ENCODE measurements at places on chromosomes 5 and 9.
A peak's percentile ranks its signal among the peaks of the same experiment; 100 is the strongest.

- no peak for DNase-seq
Observed at GRCh38 chr9:123943671-123944070, 13.7 kb upstream of the DENND1A start.

DNA sequence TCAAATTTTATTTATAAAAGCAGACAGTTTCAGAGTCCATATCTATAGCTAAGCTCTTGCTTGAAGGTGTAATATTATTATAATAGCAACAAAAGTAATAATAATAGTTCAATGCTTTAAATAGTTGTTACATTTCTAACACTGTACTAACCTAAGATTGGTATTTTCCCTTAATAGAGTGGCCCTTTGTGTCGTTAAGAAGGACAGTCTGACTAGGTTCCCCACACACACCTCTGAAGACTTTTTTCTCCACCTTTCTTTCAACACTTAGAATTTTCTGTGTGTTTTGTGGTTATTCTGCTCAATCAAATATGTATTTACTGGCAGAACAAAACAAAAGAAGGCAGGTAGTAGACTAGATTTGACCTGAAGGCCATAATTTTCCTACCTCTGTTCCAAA lies 223.2 kb upstream of the ACO1 start:
- no peak for DNase-seq

- no peak for DNase-seq
Observed at GRCh38 chr9:88235615-88236014, 97.3 kb upstream of the SPATA31C2 start.

DNA sequence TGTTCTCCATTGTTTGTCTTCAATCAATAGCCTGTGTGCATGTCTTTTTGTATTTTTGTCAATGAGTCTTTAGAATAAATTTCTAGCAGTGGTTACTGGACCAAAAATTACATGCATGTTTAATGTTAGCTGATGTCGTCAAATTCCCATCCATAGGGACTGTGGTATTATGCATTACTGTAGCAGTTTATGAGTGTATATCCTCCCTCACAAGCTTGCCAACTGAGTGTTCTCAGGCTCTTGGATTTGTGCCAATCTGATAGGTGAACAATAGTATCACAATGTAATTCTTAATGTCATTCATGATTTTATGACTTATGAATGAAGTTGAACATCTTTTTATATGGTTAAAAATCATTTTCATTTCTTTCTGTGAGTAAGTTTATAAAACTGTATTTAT lies 13.0 kb downstream of the SNX24 start:
- DNase-seq = no peak

DNA sequence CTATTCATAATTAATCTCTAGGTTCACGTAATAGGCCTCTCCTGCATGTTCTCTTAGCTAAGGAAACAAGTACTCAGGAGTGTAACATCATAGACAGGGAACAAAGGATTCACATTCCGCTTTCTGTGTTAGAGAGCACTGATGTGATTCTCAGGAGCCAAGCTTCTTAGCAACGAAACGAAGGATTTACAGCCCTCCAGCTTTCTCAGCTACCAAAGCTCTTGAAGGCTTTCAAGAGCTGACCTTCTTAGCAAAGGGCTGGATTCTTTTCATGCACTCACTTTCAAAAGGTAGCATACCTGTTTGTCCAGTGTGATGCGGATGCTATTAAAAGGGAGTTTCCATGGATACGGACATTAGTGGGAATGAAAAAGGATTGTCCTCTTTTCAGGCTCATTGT lies 107.4 kb downstream of the TUSC1 start:
- no peak for DNase-seq

- peak; percentile 95 for DNase-seq
Observed at GRCh38 chr9:34526026-34526425, 3.2 kb upstream of the ENHO start.

DNA sequence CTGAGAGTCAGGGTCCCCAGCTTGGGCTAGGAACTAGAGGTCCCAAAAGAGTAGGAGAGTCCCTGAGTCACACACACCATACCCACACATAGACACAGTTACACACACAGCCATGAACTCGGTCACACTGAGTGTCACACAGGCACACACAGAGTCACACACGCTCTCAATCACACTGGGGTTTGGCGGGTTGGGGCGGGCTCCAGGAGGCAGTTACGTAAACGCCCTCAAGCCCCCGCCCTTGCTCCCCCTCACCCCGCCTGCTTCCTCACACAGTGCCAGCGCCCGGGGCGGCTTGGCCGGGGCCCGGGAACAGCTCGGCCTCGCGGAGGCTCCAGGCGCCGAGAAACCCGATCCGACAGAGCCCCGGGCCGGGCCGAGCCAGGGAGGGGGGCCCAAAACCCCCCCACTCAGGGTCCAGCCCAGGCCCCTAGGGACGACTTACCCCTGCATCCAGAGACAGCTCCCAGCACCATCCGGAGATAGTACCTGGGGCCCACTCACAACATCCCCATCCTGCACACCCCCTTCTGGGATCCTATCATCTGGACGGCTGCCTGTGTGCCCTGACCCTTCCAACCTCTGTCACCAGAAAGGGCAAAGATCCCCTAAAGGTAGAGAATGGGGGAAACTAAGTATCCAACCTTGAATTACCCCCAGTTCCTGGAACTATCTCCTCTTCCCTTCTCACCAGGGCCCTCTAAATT lies 3.5 kb upstream of the CNTFR start:
- DNase-seq = peak; percentile 53

- DNase-seq = peak; percentile 87
Observed at GRCh38 chr9:83978992-83979811, 813 bp downstream of the HNRNPK start.

DNA sequence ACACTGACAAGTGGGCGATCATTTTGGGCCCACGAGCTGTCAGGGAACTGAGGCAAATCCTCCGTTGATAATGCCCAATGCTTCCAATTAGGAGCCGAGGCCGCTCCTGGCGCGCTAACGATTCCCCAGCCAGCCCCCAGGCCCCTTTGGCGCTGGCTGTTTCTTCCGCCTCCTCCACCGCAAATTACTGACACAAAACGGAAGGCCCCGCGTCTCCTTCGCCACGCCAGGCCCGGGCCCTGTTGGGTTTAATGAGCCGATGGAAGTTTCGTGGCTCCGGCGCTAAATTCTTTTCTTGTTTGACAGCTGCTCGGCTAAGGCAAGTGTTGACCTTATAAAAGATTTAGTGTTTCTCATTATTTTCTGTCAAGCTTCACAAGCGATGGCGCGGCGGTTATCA lies 25.7 kb upstream of the BARHL1 start:
- DNase-seq = no peak

DNA sequence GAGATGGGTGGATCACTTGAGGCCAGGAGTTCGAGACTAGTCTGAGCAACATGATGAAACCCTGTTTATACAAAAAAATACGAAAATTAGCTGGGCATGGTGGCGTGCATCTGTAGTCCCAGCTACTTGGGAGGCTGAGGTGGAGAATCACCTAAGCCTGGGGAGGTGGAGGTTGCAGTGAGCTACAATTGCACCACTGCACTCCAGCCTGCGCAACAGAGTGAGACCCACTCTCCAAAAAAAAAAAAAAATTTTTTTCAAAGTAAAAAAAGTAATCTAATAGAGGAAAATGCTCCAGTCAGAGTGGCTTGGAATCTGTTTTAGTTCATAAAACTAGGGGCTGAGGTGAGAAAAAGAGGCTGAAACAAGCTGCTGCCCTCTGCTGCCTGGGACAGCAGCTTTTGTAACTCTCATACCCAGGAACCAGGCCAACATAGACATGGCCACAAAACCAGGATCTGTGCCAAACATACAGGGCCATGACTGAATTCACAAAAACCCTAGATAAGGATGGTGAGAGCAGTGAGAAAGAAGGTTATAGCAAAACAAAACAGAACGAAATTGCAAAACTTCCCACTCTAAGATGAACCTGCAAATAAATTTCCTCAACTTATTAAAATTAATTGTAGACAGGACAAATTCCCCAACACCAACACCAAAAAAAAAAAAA lies 13.1 kb upstream of the DCAF12 start:
- DNase-seq = no peak

DNA sequence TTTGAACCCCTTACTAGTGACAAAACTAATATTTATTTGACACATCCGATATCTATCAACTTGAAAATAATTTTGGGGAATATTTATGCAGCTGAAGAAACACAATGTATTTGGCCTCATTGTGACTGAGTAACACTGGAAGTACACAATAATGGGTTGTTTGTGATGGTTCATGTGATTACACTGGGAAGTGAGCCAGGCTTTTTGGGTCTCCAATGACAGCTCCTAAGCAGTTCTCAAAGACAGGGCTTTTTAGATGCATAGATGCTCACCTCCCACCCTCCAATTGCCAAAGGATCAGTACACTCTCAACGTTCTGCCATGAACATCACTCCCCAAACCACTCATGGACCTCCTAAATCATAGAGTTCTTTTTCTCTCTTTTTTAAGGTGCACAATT lies 170.0 kb downstream of the SLC24A2 start:
- no peak for DNase-seq

DNA sequence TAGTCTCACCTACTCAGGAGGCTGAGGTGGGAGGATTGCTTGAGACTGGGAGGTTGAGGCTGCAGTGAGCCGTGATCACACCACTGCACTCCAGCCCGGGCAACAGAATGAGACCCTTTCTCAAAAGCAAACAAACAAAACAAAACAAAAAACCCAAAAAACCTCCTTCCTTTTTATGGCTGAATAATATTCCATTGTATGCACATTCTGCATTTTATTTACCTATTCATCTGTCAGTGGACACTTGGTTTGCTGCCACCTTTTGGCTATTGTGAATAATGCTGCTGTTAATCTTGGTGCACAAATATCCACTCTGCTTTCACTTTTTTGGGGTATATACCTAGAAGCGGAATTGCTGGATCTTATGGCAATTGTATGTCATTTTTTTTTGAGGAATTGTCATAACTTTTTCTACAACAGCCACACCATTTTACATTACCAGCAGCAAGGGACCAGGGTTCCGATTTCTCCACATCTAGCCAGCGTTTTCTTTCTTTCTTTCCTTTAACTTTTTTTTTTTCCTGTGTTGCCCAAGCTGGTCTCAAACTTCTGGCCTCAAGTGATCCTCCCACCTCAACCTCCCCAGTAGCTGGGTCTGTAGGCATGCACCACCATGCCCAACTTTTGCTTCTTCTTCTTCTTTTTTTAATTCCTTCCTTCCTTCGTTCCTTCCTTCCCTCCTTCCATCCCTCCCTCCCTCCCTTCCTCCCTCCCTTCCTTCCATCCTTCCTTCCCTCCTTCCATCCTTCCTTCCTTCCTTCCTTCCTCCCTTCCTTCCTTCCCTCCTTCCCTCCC lies 30.6 kb downstream of the NKX2-5 start:
- DNase-seq = peak; percentile 13

DNA sequence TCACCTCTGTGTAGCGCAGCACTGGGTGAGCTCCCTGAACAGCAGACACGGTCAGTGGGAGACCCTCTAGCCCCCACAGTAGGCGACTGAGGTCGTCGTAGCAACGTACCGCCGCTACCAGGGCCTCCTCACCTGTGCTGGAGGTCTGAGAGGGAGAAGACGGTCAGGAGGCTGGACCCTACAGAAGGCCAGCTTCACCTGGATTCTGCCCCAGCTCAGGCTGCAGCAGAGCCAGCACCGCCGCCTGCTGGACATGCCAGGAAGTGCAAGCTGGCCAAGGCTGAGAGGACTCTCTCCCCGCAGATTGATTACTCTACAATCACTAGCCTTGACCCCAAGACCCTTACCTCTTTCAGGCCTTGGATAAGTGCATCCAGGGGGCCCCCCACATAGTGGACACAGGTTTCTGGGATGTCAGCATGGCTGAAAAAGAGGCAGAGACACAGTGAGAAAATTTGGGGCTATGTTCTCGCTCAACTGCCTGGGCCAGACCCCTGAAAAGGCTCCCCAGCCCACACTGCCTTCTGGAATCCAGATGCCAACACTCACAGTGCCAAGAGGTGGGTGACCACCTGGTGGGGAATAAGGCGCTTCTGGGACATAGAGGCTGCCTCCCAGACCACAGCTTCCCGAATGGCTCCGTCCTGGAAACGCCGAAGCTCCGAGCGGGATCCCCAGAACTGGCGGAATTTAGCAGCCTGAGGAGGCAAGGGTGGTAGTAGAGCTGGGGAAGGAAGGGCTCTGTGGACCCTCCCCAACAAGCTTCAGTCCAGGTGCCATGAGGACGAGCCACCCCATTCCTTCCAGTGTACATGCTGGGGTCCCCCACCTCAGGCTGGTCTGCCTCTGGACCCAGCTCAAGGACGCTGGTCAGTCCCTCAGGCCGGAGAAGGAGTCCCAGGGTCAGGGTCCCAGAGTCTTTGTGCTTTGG lies 6.9 kb downstream of the NOL6 start:
- peak; percentile 63 for DNase-seq

DNA sequence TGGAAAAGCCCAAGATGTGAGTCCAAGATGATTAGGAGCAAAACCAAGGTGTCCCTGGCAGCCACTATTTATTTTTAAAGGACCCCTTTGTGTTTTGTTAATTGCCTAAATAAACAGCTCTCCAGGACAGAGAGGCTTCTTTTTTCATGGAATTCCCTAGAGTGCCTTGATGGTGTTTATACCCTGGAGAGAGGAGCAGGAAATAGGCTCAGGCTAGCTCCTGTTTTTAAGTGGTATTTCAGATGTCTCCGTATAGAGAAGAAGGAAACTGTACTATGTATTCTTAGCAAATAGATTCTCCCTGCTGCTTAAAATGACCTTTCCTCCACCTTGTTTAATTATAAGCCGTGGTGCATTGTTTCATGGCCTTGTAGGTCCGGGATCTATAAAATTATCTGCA lies 292.4 kb downstream of the CD180 start:
- DNase-seq = no peak

- DNase-seq = peak; percentile 18
Observed at GRCh38 chr5:157167214-157167621, 1.2 kb upstream of the GARIN3 start.

- DNase-seq = peak; percentile 31
Observed at GRCh38 chr5:149409268-149409948, 30.3 kb upstream of the IL17B start.

- DNase-seq = no peak
Observed at GRCh38 chr5:5626412-5626811, 203.9 kb downstream of the ICE1 start.

GRCh38 chr5:43643327-43643726 lies 40.3 kb downstream of the NNT start:
- DNase-seq = no peak

DNA sequence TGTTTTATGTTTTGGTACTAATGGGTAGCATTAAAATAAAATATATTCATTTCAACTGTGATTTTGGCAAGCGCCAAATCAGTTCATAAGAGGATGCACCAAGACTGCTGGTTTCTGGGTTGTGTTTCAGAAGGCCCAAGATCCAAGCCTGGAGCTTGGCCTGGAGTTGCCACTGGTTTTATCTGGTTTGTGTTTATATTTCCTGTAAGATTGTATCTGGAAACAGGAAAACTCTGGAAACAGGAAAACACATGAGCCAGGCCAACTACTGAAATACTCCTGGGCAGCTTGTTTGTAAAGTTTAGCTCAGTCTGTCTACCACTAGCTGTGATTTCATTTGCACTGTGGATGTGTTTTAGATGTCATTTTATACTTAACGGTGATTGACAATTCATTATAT lies 5.5 kb downstream of the FSTL4 start:
- DNase-seq = no peak

Data from NCI-H82 (cell line).